Ovary (tissue), 10 donors: ENCODE measurements at places on chromosomes 13 and 19. TPM values are rescaled to one million over a fixed set of nuclear protein-coding genes. Genes with fewer than 3 reads are reported as not detected.

CAPN12 gene
- 0.22 TPM for polyA plus RNA-seq

GSX1 gene
- not detected for polyA plus RNA-seq

MISP gene
- polyA plus RNA-seq, result 0.12 TPM

GAPDHS gene
- polyA plus RNA-seq, result not detected

NPAS1 gene
- polyA plus RNA-seq, result not detected

SYCN gene
- not detected for polyA plus RNA-seq

FXYD3 gene
- not detected for polyA plus RNA-seq

PSG4 gene
- polyA plus RNA-seq, result not detected

CD22 gene
- polyA plus RNA-seq, result 94.2 TPM

PLPPR2 gene
- 23.2 TPM for polyA plus RNA-seq

APOC1 gene
- 625 TPM for polyA plus RNA-seq

SYT3 gene
- polyA plus RNA-seq, result 0.10 TPM

ZNF527 gene
- polyA plus RNA-seq, result 6.1 TPM

CRTC1 gene
- 2.3 TPM for polyA plus RNA-seq

LENG8 gene
- 122 TPM for polyA plus RNA-seq

PSG7 gene
- polyA plus RNA-seq, result not detected

ZNF440 gene
- 3.0 TPM for polyA plus RNA-seq
